A172 (cell line): ENCODE measurements at places on chromosomes 12 and 14. TPM values are rescaled to one million over a fixed set of nuclear protein-coding genes. Genes with fewer than 3 reads are reported as not detected.

Gene PZP
- total RNA-seq = not detected in 2 replicates

Gene FOXN4
- not detected in 2 replicates for total RNA-seq

GRCh38 chr14:95132760-95133159, 24.6 kb downstream of the DICER1 start:
- DNase-seq = no peak

Gene ACSM4
- total RNA-seq = not detected in 2 replicates

- no peak for DNase-seq
Observed at GRCh38 chr12:42118136-42118879, 26.4 kb downstream of the GXYLT1 start.

Gene ANKRD33
- not detected in 2 replicates for total RNA-seq

- no peak for DNase-seq
Observed at GRCh38 chr12:79200176-79200575, 335.6 kb downstream of the SYT1 start.

- no peak for DNase-seq
Observed at GRCh38 chr12:124394462-124395128, 99.7 kb downstream of the RFLNA start.

DNA sequence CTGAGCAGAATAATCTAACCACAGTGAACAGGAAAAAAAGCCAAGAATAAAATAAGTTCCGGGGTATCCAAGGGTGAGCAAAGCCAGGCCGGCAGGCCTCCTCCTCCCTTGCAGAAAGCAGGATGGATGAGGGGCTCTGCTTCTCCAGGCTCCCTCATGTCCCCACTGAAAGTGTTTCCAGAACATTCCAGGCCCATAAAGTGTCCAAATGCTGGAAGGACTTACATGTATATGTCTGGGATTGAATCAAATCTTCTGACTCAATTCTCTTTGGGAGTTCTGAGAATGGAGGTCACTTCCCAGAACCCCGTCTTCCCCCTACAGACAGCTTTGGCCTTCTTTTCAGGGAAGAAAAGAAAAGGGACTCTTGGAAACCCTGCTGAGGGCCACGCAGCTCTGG, 25.0 kb upstream of the BDKRB1 start:
- no peak for DNase-seq
